ENCODE measurements at places on chromosomes 7 and 10.

DNA sequence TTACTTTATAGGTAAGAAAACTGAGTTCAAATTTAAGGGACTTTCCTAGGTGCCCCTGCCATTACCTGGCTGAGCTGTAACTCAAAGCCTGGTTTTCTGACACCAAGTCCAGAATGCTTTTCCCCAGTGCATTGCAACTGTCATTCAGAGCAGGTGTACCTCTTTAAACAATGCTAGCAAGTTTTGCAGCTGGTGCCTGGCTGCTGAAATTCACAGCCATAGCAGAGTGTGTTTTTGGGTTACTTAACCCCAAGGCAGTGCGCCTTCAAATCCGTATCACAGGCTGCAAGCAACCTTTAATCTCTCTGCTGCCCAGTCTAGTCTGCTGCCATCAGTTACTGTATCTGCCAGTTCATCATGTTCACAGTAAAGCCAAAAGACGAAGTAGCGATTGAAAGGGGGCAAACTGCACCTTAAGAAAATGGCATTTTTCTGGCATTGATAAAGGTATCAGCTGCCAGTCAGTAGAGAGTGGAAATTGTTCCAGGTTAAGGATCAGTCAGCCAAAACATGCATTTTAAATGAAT is 265.4 kb downstream of the CSTF2T start:
- DNase-seq: no peak

DNA sequence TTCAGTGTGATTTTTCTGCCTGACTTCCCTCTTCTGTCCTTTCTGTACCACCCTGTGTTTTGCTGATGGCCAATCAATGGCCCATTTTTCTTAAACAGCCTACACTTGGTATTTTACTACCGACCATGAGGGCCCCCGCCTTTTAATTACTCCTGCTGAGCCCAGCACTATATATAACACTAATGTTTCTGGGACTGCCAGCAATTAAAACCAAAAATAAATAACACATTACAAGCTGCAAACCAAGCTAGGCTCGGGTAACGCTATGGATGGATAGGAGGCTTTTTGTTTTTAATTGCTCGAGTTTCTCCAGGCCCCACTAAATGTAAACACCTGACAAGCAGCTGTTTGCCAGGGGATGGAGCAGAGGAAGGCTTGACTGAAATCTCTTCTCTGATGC is 915.4 kb upstream of the AUTS2 start:
- peak; percentile 9 for DNase-seq

GRCh38 chr7:142338633-142339501 is 81.0 kb upstream of the PRSS58 start:
- no peak for DNase-seq

DNA sequence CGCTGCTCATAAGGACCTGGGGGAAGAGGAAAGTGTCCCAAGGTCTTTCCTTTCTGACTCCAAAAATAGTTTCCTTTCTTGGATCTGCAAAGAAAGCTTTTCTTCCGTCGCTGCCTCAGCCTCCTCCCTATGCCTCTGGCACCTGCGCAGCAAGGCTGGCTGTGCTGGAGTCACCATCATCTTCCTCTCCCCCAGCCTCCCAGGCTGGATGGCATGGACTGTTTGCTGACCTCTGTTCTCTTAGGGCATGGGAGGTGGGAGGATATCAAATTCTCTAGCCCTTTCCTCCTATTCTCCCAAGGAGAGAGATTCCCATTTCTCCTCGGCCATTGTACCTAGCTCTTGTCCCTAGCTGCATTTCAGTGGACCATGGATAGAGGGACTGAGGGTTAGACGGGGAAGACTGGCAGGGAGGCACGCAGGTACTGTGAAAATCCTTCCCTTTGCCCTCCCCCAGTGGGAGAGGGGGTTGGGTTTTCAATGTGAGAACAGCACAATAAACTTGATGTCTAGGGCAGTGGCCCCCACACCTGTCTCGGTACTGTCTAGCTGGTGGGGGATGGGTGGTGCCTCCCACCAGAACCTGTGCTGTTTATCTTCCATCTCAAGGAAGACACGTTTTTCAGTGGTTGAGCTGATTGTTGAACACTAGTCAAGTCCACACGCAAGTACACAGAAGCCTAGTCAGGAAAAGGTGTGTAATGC is 2.6 kb downstream of the PPP1R35 start:
- DNase-seq: no peak

GRCh38 chr7:115701141-115701540 is 329.4 kb downstream of the TFEC start:
- DNase-seq: no peak

DNA sequence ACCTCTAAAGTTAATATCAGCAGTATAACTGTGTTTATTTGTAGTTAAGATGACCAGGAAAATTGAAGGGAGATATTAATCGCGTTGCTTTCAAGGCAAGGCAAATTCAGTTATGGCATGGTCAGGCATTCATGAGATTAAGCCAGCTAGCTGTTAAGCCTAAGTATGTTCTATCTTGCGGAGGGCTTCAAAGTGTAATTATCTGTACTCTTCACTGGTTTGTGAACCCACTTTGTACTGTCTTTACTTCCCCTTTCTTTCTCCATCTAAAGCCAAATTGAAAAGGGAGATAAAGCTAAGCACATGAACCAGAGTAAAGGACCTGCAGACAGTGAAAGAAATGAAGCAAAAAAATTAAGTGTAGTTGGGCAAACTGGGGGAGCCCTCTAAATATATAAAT is 483.1 kb upstream of the NRP1 start:
- DNase-seq: no peak

GRCh38 chr7:72072901-72073300 is 339.2 kb downstream of the CALN1 start:
- no peak for DNase-seq

GRCh38 chr7:39054731-39055130 is 77.0 kb downstream of the POU6F2 start:
- DNase-seq: no peak

DNA sequence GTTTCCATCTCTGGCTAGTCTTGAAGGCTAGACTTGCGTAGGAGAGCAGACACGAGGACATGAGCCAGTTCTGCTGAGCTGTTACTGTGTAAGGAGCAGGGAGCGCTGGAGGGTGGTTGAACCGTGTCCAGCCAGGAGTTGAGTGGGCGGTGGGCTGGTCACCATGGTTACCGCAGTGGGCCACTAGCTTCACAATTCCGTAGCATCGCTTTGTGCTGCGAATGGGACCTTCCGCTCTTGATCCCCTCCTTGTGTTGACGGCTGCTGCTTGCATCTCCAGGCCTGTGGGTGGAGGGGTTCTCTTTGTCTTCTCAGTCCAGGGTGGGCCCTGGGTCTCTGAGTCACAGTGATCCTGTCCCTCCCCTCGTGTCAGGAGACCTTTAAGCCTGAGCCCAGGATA is 49.4 kb upstream of the OCM start:
- DNase-seq: no peak

- no peak for DNase-seq
Measured at GRCh38 chr7:75727881-75728593, 10.7 kb downstream of the HIP1 start.

DNA sequence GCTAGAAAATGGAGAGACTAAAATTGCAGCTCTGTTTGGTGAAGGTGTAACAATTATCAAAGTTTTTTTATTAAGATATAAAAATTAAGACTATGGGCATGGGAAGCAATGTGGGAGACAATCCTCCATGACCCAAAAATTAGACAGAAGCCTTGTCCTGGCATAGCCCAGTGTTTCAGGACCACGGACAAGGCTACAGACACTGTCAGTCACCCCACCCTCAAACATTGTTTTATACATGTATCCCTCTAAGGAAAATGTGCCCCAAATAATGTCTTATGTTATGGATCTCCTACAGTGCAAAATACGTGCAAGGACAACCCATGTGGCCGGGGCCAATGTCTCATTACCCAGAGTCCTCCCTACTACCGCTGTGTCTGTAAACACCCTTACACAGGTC is 24.0 kb downstream of the HABP2 start:
- DNase-seq: no peak

DNA sequence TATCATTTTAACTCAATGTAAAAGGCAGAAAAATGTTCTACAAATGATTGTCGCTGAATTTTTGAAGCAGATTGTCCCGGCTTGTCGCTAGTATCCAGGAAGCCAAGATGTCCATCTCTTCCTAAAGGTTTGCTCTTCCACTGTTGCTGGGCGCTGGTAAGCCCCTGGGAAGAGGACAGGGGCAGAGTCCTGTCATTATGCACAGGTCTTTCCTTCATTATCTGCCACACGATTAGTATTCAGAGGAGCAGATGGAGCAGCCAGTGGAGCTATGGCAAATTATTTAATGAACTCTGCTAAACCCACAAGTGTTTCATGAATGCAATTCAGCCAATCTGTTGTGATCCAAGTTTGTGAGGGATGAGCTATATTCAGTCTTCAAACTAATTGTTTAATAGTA is 499.1 kb upstream of the NRP1 start:
- DNase-seq: peak; percentile 8

DNA sequence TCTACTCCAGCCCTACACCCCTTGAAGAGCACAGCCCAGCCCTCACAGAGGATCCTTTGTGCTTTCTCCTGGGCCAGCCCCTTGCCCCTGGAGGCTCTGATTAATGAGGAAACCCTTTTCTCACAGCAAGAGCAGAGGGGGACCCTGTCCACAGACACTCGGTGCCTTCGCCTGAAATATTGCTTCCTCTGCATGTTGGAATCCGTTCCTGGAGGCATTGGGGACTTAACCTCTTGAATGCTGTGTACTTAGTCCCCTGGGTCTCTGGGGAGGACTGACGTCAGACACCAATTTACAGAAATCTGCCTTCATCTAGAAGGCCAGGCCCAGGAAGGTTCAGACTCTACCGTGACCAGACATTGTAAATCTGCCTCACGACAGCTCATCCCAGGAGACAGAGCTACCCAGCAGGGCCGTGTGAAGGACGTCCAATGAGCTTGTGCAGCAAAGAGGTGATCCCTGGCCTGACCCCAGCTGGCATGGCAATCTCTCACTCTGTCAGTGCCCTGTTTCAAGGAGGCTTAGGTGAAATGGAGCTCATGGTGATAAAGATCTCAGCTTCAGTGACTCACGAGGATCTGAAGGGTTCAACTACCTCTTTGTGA is 8.1 kb upstream of the TMEM72 start:
- no peak for DNase-seq

- no peak for DNase-seq
Measured at GRCh38 chr7:99709260-99709659, 25.7 kb downstream of the CYP3A7 start.

All from NCI-H1694 (cell line).